ENCODE measurements at places on chromosomes 7 and 10. TPM values are rescaled to one million over a fixed set of nuclear protein-coding genes. Genes with fewer than 3 reads are reported as not detected.

GGCT gene
- total RNA-seq, result 33.6 TPM

PLXDC2 gene
- total RNA-seq, result 20.9 TPM

RNF148 gene
- 0.74 TPM for total RNA-seq

AMPH gene
- 3.4 TPM for total RNA-seq

ACTL6B gene
- not detected for total RNA-seq

TMEM168 gene
- total RNA-seq, result 23.2 TPM
